ENCODE measurements at places on chromosomes 12 and 14.
A peak's percentile ranks its signal among the peaks of the same experiment; 100 is the strongest.

DNA sequence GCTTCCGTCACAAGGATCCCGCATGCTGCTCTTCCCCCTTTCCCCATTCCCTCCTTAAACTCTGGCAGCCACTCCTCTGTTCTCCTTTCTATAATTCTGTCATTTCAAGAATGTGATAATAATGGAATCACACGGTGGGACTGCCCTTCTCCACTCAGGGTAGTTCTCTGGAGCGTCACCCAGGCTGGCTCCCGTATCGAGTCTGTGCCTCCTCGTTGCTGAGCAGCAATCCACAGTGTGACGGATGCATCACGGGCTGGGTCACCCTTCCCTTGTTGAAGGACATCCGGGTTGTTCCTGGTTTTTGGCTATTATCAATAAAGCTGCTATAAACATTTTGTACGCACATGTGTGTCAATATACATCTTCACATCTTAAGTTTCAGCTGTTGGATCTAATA is 5.7 kb upstream of the SYNE3 start:
- no peak for DNase-seq

- no peak for DNase-seq
These were observed 7.9 kb downstream of the NTF3 start for GRCh38 chr12:5439788-5440300.

- no peak for DNase-seq
These were observed 34.5 kb upstream of the SMCO2 start for GRCh38 chr12:27412047-27412446.

- no peak for DNase-seq
These were observed 114.3 kb downstream of the PIK3C2G start for GRCh38 chr12:18375583-18375982.

GRCh38 chr12:82609234-82609914 is 77.3 kb upstream of the TMTC2 start:
- no peak for DNase-seq

DNA sequence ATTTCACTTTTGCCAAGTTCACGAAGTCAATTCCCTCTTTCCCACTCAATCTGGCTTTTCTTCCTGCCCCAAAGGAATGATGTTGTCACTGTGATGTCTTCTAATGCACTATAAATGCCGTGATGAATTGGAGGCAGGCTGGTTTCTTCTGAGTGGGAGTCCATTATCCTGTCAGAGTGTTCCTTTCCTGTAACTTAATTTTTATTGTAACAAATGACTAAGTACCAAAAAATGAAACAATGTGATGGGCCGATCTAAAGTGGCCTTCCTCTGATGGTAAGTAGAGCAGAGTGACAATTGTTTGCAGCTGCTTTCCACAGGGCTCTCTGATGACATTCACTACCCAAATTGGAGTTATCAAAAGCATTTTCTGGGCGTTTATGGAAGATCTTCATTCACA is 22.2 kb downstream of the TMEM30B start:
- no peak for DNase-seq

GRCh38 chr14:105026033-105026785 is 5.3 kb upstream of the CDCA4 start:
- DNase-seq: no peak

- no peak for DNase-seq
These were observed 11.8 kb upstream of the HIP1R start for GRCh38 chr12:122823429-122823828.

DNA sequence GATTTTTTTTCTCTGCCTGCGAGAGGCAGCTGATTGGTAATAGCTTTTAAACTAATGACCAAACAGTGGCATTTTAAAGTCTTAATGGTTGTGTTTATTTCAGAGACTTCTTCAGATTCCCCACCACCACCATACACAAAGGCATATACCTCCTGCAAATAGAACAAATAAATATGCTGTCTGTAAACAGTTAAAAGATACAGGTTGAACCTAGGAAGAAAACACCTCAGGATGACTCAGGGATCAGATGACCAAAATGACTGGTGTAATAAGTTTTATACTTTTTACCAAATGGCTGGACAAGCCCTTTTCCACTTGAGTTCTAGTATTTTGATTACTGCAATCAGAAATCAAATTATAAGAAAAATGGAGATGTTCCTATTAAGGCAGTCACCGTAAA is 364.1 kb downstream of the PAWR start:
- DNase-seq: no peak

DNA sequence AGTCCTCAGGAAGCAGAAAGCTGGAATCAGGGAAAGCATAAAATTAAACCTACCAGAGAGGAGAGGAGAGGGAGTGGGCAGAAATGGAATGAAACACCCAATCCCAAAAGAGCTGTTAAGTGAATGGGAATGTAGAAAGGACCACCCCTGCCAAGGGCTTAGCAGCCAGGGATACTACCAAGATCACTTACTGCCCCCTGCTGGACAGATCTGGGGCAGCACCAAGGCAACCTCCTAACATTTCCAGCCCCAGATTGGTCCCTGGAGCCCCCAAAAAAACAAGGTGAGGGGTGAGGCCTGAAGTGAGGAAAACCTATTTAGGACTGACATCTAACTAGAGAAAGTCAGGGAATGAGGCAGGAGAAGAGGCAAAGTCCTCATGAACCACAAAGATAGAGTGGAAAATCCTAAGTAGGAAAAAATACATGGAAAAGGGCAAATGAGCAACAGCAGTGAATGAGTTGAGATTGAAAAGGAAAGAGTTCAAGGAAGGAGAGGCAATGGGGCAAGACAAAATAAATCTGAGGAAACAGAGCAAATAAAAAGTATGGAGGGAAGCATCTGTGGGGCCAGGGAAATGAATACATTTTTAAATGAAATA is 11.2 kb upstream of the FKBP11 start:
- peak; percentile 70 for DNase-seq

DNA sequence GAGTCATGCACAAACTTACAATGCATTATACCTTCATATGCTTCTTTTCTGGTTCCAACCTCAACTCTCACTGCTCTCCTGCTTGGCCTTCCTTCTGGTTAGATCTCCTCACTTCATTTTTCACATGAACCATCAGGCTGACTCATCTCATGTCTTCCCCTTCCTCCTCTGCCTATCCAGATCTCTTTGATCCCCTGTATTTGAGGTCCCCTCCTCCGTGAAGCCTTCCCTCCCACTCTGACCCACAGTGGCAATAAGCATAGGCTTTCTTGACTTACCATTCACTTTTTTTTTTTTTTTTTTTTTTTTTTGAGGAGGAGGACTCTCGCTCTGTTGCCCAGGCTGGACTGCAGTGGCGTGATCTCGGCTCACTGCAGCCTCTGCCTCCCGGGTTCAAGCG is 14.7 kb upstream of the ASIC1 start:
- DNase-seq: no peak

DNA sequence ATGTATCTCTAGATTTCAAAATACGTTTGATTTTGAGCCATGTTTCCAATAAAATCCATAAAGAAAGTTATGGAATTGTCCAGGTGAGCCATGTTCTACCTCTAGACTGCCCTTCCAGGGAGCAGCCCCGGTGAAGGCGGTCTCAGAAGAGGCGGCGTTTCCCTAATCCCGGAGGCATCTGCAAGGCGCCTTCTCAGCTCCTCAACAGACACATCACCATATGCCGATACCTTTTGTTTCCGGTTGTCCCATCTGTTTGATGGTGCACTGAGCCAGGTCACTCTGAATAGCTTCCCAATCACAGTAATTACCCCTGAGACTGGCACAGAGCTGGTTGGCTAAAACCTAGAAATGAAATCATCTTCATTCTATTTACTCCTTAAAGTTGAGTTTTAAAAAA is 305.5 kb upstream of the FKBP4 start:
- no peak for DNase-seq

GRCh38 chr12:67270622-67271021 is 1.5 kb downstream of the CAND1 start:
- no peak for DNase-seq

DNA sequence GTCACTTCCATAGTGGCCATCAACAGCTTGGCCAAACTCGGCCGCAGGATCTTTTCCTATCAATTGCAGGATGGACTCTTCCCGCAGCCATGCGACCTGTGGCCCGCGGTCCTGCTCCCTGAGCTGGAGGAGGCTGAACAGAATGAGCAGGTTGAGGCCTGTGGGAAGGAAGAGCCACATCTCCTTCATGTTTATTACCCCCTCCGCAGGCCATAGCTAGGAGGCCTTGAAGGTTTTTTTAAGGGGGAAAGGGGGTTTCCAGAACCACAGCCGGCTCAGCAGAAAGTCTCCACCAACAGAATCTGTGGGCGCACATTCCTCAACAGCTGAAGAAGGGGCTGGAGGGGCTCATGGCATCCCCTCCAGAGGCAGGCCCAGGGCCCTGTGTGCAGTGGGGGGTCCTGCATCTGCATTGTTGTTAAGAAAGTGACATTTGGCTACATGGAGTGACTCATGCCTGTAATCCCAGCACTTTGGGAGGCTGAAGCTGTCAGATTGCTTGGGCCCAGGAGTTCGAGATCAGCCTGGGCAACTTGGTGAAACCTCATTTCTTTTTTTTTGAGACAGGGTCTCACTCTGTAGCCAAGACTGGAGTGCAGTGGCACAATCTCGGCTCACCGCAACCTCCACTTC is 25.2 kb upstream of the PPP1R13B start:
- DNase-seq: no peak

Measured in activated CD8-positive, alpha-beta memory T cell treated with anti-CD3 and anti-CD28 coated beads for 1 hour (primary cell).